ENCODE measurements at places on chromosomes 16 and 17.

GRCh38 chr17:17305281-17305801, 2.2 kb downstream of the NT5M start:
- peak; percentile 24 for DNase-seq

DNA sequence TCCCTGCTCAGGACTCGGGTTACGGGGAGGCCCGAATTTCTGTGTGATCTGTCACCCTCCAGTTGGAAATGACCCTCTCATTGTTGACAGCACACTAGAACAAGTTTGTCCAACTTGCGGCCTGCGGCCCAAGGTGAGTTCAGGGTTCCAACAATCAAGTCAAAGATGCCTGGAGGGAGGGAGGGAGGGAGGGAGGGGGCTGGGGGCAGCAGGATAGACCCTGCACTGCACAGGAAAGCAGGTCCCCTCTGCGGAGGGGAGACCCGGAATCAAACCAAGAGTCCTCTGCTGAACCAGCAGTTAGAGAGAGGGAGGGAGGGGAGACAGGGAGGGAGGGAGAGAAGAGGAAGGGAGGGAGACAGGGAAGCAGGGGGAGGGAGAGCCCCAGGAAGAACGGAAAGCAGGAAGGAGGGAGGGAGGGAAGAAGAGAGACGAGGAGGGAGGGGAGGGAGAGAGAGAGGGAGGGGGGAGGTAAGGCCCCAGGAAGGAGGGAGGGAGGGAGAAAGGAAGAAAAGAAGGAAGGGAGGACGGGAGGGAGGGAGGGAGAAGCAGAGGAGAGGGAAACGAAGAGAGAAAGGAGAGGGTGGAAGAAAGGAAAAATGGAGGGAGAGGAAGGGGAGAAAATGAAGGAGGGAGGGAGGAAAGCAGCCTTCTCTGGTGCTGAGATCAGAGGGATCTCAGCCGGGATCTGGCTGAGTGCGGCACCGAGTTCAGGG, 96.7 kb upstream of the CDH5 start:
- DNase-seq: peak; percentile 48

GRCh38 chr16:48903039-48903438, 293.1 kb upstream of the N4BP1 start:
- DNase-seq: no peak

DNA sequence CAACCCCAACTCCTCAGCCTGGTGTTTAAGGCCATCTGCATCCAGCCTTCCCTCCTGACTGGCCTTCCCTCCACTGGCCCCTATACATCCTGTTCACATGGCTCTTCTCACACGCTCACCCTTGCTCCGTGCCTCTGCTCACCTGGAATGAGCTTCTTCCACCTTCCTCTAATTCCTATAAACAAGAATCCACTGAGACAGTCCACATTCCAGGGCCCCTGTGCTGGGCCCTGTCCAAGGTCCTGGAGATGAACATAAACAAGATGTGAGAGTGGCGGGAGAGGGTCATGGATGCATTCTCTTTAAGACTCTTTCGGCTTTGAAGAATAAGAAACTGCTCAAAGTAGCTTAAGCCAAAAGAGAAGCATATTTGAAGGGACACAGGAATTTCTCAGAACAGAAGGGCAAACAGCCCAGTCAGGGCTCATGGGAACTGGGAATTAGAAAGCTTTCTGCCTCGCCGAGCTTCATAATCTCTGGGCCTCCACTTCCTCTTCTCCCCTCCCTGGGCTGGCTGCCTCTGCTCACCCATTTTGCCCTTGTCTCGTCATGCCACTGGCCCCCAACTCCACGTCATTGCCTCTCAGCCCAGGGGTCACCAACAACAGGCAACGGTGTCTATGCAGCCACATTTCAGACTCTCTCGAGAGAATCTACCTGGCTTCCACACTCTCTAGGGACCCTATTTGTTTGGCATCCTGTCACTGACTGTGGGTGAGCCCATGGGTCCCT, 13.5 kb downstream of the SPPL2C start:
- peak; percentile 30 for DNase-seq

DNA sequence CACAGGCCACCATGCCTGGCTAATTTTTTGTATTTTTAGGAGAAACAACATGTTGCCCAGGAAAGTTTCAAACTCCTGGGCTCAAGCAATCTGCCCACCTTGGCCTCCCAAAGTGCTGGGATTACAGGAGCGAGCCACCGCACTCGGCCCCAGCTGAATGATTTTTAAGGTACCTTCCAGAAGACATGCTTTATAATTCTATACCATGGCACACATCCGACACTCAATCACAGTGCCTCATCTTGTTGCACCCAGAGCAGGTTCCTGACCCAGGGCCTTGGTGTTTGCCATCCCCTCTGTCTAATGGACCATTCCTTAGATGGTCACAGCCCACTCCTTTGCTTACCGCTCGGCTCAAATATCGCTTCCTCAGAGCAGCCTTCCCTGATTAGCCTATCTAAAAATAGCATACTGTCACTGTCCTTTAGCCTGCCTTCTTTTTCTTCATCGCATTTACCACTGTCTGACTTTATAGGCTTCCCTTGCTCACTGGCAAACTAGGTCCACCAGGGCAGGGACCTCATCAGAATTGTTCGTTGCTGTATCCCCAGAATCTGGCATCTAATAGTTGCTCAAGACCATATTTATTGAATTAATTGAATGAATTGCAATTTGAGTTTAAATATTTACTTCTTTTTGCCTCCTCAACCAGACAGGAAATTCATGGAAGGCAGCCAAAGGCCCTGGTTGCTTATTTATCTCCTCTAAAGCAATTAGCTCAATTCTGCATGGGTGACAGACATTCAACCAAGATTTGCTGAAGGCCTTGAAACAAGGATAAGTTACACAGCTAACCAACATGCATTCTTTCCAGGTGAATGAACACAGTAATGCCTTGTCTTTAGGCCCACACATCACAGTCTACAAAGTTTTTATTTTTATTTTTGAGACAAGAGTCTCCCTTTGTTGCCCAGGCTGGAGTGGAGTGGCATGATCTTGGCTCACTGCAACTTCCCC, 6.3 kb upstream of the TENT4B start:
- DNase-seq: no peak

- no peak for DNase-seq
Measured at GRCh38 chr16:53152329-53152728, 97.5 kb downstream of the CHD9 start.

GRCh38 chr16:24972608-24973220, 42.5 kb downstream of the ARHGAP17 start:
- no peak for DNase-seq

DNA sequence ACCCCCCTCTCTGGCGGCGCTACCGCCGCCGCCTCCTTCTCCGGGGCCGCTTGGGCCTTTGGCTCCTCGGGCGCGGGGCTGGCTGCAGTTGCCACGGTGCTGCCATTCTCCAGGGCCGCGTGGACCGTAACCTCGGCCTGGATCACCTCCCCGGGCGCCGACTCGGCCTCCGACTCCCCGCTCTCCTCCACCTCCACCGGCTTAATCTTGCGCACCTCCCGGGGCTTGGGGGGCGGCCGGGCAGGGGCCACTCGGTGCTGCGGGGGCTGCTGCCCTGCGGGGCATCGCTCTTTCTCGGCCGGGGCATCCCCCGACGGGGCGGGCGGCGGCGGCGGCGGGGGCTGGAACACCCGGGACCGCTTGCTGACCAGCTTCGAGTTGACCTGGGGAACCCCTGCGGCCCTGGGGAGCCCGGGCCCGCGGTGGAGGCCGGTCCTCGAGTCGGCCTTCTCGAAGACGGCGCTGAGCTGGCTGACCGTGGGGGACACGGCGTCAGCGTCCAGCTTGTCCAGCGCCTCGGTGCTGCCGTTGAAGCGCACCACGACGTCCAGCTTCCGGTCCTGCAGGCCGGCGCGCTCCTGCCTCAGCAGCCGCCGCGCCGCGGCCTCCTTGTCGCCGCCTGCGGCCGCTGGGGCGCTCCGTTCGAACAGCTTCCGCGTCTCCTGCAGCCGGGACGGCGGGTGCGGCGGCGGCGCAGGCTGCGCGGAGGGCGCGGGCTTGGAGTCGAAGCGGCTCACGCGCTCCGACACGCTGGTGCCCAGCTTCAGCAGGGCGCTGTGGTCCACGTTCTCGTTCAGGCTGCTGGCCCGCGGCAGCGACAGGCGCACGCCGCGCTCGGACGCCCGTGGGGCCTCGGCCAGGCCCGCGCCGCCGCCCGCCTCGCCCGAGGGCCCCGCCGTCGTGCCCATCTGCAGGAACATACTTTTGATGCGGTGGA, 792 bp downstream of the PPP1R9B start:
- DNase-seq: peak; percentile 57

- DNase-seq: no peak
Measured at GRCh38 chr16:84455031-84455430, 49.4 kb downstream of the MEAK7 start.

DNA sequence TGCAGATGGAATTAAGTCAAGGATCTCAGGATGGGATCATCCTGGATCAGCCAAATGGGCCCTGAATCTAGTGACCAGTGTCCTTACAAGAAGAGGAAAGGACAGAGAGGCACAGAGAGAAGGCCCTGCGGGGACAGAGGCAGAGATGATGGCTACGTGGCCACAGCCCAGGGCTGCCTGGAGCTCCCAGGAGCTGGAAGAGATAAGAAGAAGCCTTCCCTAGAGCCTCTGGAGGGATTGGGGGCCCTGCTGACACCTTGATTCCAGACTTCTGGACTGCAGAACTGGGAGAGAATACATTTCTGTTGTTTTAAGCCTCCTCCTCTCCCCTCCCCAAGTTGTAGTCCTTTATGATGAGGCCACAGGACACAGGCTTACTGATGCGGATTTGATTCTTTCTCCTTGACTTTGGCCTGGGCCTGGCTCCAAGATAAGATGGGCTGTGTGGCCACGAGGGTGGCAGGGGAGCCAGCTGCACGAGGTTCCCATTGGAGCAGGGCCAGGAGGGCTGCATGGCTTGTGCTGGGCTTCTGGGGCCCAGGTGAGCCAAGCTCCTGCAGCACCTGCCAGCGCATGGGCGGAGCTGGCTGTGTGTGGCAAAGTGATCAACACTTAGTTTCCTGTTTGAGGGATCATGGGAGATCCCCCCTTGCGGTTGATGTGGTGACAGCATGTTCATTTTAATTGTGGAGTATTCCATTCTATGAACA, 146.1 kb downstream of the IRF8 start:
- DNase-seq: no peak

DNA sequence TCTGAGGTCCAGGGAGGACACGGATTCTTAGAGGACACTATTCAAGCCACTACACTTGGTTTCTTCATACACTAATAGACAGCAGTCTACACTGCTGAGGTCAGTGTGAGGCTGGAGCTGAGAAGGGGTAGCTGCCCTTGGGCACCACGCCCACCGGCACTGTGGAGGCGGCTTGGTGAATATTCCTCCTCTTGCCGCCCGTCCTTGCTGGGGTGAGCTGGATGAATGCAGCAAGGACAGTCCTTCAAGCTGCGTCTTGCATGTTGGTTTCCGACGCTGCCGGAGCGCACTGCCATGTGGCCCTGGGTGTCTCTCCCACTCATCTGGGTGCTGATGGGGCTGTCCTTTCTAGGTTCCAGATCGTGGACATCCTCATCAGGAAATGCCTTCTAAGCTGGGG, 2.6 kb downstream of the ZNF205 start:
- no peak for DNase-seq

- peak; percentile 100 for DNase-seq
Measured at GRCh38 chr17:12627177-12627629, 38.5 kb upstream of the MYOCD start.

- no peak for DNase-seq
Measured at GRCh38 chr17:74235040-74235581, 21.7 kb downstream of the TTYH2 start.

- DNase-seq: no peak
Measured at GRCh38 chr17:71558901-71559300, 561.9 kb upstream of the SOX9 start.

DNA sequence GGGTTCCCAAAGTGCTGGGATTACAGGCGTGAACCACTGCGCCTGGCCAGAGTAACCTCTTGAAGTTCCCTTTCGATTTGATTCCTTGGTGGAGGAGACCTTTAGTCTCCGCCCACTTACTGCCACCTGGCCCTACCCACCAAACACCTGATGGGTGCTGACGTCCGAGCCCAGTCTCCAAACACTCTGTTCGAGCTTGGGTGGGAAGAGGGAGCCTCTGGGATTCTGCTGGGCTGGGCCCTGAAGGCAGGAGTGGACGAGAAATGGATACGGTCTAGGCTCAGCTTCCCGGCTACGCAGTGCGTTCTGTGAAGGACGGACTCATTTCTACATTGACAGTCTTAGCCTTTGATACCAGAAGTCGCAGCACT, 870 bp upstream of the ITGA3 start:
- no peak for DNase-seq
